ENCODE measurements at places on chromosomes 13 and 19. TPM values are rescaled to one million over a fixed set of nuclear protein-coding genes. Genes with fewer than 3 reads are reported as not detected.

Gene DACT3
- total RNA-seq = 2.0 TPM

Gene ZNF613
- total RNA-seq = 2.2 TPM

DNA sequence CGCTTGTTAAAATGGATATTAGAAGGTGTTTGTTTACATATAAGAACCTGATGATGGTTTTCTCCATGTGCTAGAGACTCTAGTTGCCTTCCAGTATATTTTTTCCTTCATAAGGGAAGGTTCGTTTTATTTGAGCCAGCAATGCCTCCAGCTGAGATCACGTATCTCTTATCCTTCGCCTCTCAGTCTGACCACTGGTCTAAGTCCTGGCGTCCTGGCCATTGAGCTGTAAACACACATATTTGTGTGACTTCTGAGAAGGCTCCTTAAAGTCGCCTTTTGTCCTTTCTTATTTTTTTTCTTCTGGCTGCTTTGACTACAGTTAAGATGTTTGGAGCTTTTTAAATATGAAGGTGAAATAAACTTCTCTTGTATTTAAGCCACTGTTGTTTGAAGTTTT lies 23.7 kb upstream of the GPR183 start:
- DNase-seq = no peak
- peaks cover 6% of the 10 kb centered on the region for H3K4me1 ChIP-seq
- no peaks in the 10 kb centered on the region for H3K27me3 ChIP-seq
- no peak overlapping the region for H3K27ac ChIP-seq
- no peak overlapping the region for H3K4me3 ChIP-seq

DNA sequence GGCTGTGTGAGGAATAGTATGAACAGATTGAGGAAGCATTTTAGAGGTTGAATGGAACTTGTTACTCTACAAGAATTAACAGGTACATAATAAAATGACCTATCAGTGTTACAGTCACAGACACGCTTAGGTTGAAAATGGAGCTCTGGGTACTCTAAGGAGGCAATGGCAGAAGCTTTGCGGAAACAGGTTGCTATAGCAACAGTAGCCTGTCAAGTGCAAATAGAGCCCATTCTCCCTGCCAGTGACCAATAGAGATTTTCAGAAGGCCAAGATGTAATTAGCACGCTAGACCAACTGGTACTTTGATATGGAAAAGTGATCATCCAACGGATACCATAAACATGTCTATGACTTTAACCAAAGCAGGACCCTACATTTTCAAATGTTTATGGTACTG lies 148.5 kb upstream of the FREM2 start:
- no peaks in the 10 kb centered on the region for H3K27me3 ChIP-seq
- no peak overlapping the region for H3K27ac ChIP-seq
- H3K36me3 ChIP-seq = no peaks in the 10 kb centered on the region

DNA sequence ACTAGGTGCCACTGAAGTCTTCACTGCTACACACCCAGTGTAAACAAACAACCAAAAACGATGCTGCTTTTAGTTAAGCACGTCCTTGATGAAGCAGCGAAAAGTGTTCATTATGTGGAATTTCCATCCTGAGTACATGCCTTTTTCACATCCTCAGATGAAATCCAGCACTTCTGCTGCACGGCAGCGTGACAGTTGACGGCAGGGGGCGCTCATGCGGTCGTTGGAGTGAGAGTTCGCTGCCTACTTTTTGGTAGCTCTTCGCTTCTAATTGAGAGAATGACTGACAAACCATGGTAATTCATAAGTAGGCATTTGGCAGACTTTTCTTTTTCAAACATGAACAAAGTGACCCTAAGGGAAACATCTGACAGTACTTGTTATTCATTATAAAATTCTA lies 1124.9 kb downstream of the EFNB2 start:
- no peaks in the 10 kb centered on the region for H3K36me3 ChIP-seq
- DNase-seq = peak; percentile 23
- no peaks in the 10 kb centered on the region for H3K27me3 ChIP-seq
- H3K4me1 ChIP-seq = no peaks in the 10 kb centered on the region

DNA sequence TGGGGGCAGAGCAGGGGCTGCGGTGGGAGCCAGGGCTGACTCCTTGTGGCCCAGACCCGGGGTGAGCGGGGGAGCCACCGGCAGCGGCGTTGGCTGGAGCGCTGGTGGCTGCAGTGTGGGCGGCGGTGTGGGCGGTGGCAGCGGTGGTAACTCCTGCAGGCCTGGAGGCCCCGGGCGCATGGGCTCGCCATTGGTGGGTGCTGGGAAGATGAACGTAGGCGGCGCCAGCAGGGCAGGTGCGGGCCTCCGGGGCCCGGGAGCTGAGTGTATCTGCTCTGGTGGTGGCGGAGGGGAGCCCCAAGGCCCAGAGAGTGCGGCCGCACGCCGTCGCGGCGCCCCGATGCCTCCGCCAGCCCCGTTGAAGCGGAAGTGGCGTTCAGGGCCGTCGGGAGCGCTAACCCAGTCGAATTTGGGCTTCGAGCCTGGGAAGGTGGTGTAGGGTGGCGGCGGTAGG lies 2.0 kb downstream of the GGN start:
- H3K4me3 ChIP-seq = no peak overlapping the region
- H3K27ac ChIP-seq = no peak overlapping the region
- peaks cover 34% of the 10 kb centered on the region for H3K4me1 ChIP-seq
- peaks cover 25% of the 10 kb centered on the region for H3K36me3 ChIP-seq

Gene SPINT2
- 500 TPM for total RNA-seq

Gene TUBA3C
- total RNA-seq = not detected

- no peak overlapping the region for H3K27ac ChIP-seq
- no peak overlapping the region for H3K4me3 ChIP-seq
- H3K27me3 ChIP-seq = no peaks in the 10 kb centered on the region
- no peak for DNase-seq
- H3K36me3 ChIP-seq = no peaks in the 10 kb centered on the region
Measured at GRCh38 chr13:88800505-88800904, 1129.3 kb downstream of the SLITRK5 start.

Gene CGB2
- 5.0 TPM for total RNA-seq

GRCh38 chr13:94263038-94263437 lies 216.4 kb downstream of the DCT start:
- H3K27me3 ChIP-seq = no peaks in the 10 kb centered on the region
- H3K4me3 ChIP-seq = no peak overlapping the region
- no peaks in the 10 kb centered on the region for H3K36me3 ChIP-seq
- no peak for DNase-seq
- no peaks in the 10 kb centered on the region for H3K4me1 ChIP-seq

Gene PRR22
- 13.5 TPM for total RNA-seq

Gene ZNF177
- 1.2 TPM for total RNA-seq

- no peak overlapping the region for H3K4me3 ChIP-seq
- no peak for DNase-seq
- H3K27ac ChIP-seq = no peak overlapping the region
- H3K36me3 ChIP-seq = no peaks in the 10 kb centered on the region
Measured at GRCh38 chr19:43371909-43372308, 18.4 kb downstream of the CD177 start.

DNA sequence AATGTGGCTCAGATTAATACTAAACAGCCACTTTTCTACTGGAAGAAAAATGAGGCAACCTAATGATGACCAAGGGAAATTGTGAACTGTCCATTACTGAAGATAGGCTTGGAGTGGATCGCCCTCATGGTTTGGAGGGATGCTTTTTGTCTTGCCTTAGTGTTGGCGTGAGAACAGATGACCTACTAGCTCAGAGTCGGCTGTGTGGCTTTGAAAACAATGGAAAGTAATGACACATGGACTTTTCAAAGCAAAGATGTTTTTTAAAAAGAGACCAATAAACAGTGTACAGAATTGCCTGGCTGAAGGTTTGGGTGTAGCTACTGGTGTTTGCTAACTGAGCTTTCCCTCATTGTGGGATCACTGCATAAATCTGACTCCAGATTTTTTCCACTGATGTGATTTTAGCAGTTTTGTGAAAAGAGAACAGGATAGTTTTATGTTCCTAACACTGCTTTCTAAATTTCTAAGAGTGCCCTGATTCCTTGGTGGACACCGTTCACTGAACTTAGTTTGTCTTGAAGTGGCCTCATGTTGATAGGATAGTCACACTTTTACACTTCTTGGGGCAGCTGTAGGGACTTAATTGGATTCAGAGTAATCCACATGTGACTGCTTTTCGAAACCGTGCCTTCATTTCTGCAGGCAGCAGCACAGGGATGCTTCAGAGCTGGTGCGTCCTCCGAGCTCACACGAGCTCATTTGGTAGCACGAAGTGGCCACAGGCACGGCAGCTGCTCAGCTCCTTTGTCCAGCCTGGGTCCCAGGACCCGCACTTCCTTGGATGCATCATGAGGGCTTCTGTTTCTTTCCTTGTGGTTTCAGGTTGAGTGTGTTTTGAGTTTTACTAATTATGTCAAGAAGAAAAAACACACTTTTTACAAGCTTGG lies 4.3 kb downstream of the CEBPG start:
- no peak overlapping the region for H3K4me3 ChIP-seq
- H3K4me1 ChIP-seq = peaks cover 39% of the 10 kb centered on the region

- no peaks in the 10 kb centered on the region for H3K27me3 ChIP-seq
- H3K36me3 ChIP-seq = no peaks in the 10 kb centered on the region
- H3K4me3 ChIP-seq = no peak overlapping the region
- H3K4me1 ChIP-seq = peaks cover 28% of the 10 kb centered on the region
- no peak for DNase-seq
Measured at GRCh38 chr19:18100710-18101109, 3.1 kb downstream of the MAST3 start.

GRCh38 chr19:19628501-19629134 lies 598 bp upstream of the LPAR2 start:
- H3K4me3 ChIP-seq = peak overlapping the region; percentile 67
- peaks cover 22% of the 10 kb centered on the region for H3K4me1 ChIP-seq
- no peaks in the 10 kb centered on the region for H3K27me3 ChIP-seq
- peak overlapping the region; percentile 96 for H3K27ac ChIP-seq
- peaks cover 2% of the 10 kb centered on the region for H3K36me3 ChIP-seq

DNA sequence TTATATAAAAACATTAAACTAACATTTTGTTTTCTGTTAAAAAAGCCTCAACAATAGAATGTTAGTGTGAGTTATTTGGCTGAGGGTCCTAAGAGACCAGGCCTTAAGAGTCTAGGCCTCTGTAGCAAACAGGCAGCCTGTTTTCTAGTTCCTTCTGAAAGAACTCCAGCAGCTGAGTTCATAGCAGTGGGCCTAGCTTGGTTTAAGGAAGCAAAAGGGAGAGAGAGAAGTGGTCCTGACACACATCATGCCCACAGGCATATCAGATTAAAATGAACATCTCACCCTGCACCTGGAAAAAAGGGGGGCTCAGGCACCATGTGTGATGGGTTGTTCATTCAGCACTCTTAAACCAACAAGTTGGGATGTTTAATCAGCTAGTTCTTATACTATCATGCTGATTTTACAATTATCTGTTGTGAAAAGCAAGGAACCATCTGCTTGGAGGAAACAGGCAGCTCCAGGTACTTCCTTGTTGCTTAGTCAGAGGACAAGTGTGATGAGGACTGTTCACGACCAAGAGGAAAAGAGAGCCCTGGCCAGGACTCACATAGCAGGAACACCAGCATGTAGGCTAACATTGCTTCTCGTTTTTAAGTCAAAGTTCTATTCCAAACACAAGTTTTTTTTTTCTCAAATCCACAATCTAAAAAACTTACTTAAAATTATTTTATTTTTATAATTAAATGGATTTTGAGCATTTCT lies 81.3 kb upstream of the FRY start:
- no peaks in the 10 kb centered on the region for H3K4me1 ChIP-seq
- no peaks in the 10 kb centered on the region for H3K36me3 ChIP-seq

- DNase-seq = no peak
- H3K4me1 ChIP-seq = peaks cover 35% of the 10 kb centered on the region
- no peak overlapping the region for H3K27ac ChIP-seq
- no peaks in the 10 kb centered on the region for H3K36me3 ChIP-seq
- H3K4me3 ChIP-seq = no peak overlapping the region
- no peaks in the 10 kb centered on the region for H3K27me3 ChIP-seq
Measured at GRCh38 chr13:45180713-45181601, 19.9 kb downstream of the KCTD4 start.

DNA sequence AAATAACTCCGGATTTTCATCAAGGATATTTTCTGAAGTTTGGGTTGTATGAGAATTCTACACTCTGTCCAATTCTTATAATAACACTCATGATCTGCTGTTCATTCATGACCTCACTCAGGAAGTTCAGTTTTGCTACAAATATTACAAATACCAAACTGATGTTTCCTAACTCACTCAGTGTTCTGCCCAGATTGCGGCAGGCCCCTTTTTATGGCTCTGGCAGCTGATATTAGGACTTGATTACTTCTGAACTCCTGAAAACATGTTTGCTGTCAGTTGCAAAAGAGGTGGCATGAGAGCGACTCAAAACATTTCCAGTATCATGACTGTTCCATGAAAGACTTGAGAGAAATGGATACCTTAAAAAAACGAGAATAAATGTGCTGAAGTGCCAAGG lies 188.0 kb downstream of the RGCC start:
- no peaks in the 10 kb centered on the region for H3K27me3 ChIP-seq
- H3K4me3 ChIP-seq = no peak overlapping the region
- H3K4me1 ChIP-seq = peaks cover 44% of the 10 kb centered on the region

DNA sequence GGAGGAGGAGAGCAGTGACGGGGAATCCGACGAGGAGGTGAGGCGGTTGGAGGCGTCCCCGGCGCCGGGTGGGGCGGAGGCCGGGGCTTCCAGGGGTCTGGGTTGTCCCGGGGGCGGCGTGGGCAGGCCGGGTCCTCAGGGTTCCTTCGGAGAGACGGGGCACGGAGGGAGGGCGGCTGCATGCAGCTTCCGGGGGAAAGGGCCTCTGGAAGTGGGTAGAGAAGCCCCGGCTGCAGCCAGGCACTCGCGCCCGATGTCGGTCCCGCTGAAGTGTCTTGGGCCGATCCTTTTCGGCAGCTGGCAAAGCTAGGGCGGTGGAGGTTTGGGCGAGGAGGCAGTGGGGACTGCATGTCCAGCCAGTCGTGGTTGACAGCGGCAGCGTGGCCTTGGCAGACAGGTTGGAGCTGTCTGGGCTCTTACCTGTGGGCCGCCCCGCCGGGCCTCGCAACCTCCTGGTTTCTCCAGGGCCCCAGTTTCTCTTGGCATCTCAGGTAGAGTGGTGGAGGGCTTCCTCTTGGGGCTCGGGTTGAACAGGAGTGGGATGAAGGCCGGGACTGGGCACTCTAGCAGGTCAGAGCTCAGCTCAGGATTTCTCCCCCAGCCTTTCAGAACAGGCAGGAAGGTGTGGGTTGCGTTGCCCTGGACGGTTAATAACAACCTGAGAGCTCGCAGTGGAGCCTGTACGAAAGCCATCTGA lies 690 bp downstream of the KMT2B start:
- no peaks in the 10 kb centered on the region for H3K27me3 ChIP-seq
- no peak for DNase-seq
- H3K36me3 ChIP-seq = peaks cover 31% of the 10 kb centered on the region
- H3K4me3 ChIP-seq = peak overlapping the region; percentile 86
- H3K4me1 ChIP-seq = peaks cover 16% of the 10 kb centered on the region

Gene ZNF610
- total RNA-seq = not detected

Gene KCNK6
- total RNA-seq = 11.0 TPM

Gene LIPE
- 11.3 TPM for total RNA-seq

GRCh38 chr19:33535226-33535625 lies 13.6 kb upstream of the PEPD start:
- H3K4me3 ChIP-seq = no peak overlapping the region
- peaks cover 7% of the 10 kb centered on the region for H3K27me3 ChIP-seq
- no peak overlapping the region for H3K27ac ChIP-seq
- H3K4me1 ChIP-seq = no peaks in the 10 kb centered on the region
- no peak for DNase-seq
- no peaks in the 10 kb centered on the region for H3K36me3 ChIP-seq

Gene TMEM91
- 4.4 TPM for total RNA-seq

GRCh38 chr13:73171271-73171682 lies 112.5 kb downstream of the KLF5 start:
- H3K27ac ChIP-seq = no peak overlapping the region
- no peak for DNase-seq
- H3K4me3 ChIP-seq = no peak overlapping the region
- H3K4me1 ChIP-seq = peaks cover 9% of the 10 kb centered on the region

Gene PALM
- 43.7 TPM for total RNA-seq

Data from HCT116 (cell line).